ENCODE measurements at places on chromosomes 5 and 9.

DNA sequence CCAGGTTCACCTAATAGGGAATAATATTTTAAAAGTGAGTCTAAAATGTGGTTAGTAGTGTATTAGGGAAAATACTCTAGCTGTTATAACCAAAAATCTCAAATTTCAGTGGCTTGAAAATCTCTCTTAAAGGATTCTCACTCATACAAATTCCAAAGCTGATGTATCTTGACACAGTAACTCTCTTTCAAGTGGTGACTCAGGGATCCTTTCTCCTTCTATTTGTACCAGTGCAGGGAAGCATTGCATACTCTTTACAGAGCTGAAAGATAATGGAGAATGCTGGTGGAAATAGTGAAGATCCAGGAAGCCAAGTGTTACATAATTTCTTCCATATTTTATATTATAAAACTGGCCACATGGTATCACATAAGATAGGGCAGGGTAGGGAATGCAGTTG, 560.2 kb upstream of the CDH9 start:
- DNase-seq, result no peak

DNA sequence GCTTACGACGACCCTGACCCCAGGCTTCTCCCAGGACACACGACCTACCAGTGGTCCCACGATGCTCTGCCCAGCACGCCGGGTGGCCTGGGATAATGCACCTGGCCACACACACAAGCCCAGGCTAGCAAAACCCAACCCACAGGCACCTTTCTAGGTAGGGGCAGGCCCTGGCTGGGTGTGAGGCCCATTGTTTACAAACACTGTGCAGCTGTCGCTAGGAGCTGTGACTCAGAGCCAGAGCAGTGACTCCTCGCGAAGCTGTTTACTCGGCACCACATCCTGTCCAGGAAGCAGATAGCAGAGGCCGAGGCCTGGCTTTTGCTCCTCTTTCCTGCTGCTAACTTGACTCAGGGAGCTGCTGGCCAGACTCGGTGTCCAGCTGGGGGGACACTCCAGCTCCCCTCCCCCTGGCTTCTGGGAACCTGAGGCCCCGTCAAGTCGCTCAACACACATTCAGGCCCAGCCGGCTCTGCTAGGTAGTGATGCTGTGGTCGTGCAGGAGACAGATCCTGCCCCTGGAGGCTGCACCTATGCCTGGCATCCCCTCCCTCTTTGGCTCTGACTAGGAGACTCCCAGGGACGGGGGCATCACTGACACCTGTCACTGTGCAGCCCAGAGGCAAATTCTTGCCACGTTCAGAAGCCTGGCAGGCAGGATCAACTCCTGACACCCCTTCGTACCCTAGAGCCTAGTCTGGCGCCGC, 12.8 kb upstream of the RALGDS start:
- DNase-seq, result peak; percentile 79

GRCh38 chr9:99637641-99638040, 184.0 kb upstream of the NR4A3 start:
- DNase-seq, result no peak

DNA sequence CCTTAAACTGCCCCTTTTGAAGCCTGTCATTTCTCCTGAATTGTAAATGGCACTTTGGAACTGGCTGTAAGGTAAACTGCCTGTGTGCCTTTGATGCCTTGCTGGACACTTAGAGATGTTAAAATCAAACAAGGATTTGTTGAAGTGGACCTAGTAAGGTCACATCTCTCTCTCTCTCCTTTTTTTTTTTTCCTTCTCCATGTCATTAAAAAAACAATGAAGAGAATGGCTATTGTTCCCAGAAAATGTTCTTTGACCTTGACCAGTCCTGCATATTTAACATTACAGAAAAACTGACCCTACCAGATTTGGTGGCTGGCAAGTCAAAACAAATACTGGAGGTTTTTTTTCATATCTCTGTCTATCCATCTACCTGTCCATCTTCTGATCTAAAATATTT, 2.9 kb upstream of the DAB2 start:
- no peak for DNase-seq

DNA sequence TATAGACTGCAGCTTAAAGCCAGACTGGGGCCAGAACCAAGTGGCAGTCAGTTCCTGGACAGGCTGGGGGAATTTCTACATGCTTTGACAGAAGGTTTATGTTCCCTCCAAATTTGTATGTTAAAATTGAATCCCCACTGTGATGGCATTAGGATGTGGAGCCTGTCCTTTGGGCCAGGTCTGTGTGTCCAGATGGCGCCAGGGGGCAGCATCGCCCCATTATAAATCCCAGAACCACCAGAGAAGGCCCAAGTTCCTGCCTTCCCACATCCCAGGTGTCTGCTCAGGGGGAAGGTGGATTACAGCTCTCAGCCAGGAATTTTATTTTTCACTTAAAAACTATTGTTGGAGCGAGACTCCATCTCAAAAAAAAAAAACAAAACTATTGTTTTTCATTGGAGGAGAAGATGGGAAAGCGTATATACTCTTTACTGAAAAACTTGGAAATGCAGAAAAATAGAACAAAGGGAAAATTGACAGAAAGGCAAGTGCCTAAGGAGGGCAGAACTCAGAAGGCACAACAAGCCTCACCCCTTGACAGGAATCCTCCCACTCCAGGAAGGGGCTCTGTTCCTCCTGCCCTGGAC, 5.0 kb downstream of the IL3 start:
- no peak for DNase-seq

- DNase-seq, result no peak
These were observed 235.1 kb upstream of the PRR16 start for GRCh38 chr5:120229036-120229435.

DNA sequence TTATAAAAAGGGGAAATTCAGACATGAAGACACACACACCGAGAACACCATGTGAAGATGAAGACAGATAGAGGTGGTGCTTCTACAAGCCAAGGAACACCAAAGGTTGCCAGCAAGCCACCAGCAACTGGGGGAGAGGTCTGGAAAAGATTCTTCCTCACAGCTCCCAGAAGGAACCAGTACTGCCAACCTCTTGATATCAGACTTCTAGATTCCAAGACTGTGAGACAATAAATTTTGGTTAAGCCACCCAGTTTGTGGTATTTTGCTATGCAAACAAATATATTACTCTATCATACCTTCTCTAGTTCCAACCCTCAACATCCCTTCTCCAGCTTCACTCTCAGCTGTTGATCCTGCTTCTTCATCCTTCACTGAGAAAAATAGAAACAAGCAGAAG, 451.1 kb downstream of the EBF1 start:
- no peak for DNase-seq

DNA sequence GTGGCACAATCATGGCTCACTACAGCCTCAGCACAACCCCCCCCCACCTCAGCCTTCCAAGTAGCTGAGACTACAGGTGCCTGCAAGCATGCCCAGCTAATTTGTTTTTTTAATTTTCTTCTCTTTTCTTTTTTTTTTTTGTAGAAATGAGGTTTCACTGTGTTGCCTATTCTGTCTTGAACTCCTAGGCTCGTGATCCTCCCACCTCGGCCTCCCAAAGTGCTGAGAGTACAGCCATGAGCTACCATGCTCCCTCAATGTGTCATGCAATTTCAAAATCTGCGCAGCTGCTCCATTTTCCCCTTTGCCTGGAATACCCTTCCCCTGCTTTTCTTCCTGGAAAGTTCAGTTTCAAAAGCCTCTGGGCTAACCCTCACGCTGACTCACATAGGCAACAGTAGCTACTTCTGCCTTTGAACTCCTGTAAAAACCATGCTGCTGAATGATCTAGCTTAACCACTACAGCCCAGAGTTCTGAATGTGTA, 71.0 kb upstream of the IL7R start:
- no peak for DNase-seq

DNA sequence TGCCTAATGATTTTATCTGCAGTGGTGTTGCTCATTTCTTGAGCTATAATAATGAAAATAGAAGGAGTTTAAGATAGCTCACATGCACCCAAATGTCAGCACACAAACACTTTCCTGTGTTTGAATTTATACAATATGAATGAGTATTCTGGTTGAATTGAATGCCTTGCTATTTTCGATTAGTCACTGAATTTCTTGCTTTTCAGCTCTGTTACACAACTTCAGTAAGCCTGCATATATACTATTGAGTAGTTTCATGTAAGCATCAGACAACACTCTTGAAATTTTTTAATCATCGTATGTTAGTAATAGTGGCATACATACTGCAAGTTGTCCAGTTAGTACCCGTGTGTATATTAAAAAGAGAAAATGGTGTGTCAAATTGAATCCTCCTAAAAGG, 281.5 kb upstream of the GRIA1 start:
- no peak for DNase-seq

DNA sequence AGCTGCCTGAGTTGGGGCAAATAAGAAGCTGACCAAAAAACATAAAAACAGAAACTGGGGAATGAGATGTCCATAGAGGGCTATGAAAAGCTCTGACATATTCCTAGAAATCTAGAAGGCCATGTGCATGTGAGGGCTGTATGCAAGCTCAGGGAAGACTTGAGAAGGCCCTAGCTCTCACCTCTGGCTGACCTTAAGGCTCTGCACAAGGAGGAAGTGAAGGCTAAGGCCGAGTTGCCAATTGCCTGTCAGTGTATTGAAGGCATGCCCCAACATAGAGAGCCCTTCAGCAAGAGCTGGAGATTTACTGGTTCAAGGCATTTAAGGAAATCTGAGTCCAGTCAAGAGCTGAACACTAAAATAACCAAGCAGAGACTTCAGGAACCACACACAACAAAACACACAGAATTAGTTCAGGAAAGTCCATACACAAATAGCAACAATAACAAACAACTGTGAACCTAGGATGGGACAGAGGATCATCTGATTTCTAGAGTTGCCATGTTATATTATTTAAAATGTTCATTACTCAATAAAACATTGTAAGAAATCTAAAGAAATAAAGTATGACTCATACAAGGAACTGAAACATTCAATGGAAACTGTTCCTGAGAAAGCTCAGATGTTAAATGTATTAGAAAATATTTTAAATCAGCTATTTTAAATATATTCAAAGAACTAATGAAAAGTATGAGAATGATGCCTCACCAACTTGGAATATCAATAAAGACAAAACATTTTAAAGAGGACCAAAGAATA, 161.8 kb downstream of the AUH start:
- no peak for DNase-seq

- no peak for DNase-seq
These were observed 158.1 kb downstream of the LPAR1 start for GRCh38 chr9:110880189-110880588.

GRCh38 chr5:158769696-158770095, 330.0 kb downstream of the EBF1 start:
- no peak for DNase-seq

- no peak for DNase-seq
These were observed 23.5 kb upstream of the SNX2 start for GRCh38 chr5:122751293-122751782.

- no peak for DNase-seq
These were observed 110.1 kb downstream of the INSYN2B start for GRCh38 chr5:169870211-169870610.

DNA sequence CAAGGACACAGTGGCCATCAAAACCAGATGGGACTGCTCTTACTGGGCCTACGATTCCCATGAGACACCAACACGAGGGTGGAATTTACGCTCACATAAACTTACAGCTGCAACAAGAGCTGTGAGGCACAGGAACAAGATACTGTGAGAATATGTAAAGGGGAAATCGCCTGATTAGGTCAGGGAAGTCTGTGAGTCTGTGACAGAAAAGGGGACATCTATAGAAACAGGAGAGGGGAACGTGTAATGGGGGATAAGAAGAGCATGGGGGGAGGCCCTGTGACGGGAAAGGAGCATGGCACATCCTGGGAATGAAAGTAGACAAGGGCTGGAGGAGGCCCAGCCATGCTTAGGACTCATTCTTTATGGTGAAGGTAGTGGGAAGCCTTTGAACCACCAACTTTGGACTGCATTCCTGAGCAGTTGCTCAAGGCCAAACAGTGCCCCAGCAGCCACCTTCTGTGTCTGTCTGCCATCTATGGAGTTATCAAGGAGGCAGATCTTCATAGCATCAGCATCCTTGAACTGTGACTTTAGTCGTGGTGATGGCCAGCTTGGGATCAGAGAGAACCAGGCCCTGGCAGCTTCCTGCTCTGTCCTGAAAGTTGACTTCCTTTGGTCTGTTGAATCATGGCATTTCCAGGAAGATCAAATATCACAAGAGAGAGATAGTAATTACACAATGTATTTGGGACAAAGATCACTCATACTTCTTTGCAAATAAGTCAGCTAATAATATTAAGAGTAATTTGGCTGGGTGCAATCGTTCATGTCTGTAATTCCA, 87.9 kb upstream of the FAM169A start:
- no peak for DNase-seq

DNA sequence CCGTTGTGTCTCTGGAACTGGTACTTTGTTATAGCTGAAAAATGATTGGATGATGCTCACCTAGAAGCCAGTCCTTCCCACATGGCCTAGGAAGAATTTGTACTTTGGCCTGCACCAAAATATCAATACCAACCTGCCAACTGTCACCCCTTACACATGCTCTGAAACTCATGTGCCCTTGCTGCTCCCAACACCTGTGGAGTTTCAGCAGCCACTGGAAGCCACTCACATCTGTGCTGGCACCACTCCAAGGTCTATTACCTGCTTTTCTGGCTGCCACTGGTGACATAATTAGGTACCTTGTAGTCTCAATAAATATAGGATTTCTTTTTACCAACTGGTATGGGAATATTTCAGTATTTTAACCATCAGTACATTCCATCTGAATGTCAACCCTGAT, 363.6 kb downstream of the SH3GL2 start:
- DNase-seq, result no peak

- no peak for DNase-seq
These were observed 452.7 kb downstream of the BNC2 start for GRCh38 chr9:16417749-16418148.

GRCh38 chr5:33701251-33701650, 190.5 kb downstream of the ADAMTS12 start:
- no peak for DNase-seq

DNA sequence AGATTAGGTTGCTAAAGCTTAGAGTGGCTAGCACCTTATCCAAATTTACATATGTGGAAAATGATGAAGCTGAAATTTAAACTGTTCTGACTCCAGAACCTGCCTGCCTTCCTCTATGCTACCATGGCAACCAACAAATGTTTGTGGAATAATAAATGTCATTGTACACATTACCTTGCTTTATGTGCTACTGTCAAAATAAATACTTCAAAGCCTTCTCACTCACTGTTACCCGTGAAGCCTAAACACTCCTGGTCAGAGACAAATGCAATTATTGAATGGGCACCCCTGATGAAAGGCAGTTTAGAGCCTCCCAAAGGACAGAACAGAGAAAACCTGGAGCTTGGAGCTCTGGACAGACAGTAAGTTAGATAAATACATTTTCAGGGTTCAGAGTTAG, 158.6 kb downstream of the FAM114A2 start:
- DNase-seq, result no peak

GRCh38 chr9:87292449-87293191, 205.0 kb upstream of the DAPK1 start:
- DNase-seq, result no peak

GRCh38 chr5:111453747-111454146, 58.6 kb downstream of the STARD4 start:
- DNase-seq, result no peak

DNA sequence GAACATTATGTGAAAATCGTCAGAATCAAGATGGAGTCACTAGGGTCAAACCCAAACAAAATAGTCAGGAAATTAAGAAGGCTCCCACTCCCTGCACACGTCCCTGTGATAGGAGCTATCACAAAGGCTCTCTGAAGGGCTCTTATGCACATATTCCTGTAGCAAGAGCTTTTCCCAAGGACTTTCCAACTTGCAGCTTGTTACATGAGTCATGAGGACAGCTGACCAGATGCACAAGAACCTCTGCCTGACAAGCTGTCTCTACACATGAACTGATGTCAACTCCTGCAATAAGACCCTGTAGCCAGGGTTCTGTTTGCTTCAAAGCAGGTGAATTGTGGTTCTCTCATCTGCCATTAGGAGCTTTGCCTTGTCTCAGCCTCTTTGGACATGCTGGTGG, 122.4 kb downstream of the OLFM1 start:
- DNase-seq, result no peak

Measured in activated T-helper 1 cell treated with anti-CD3 and anti-CD28 coated beads, Interleukin-2, amount 50 U/mL, for 16 hours (primary cell).